Fibroblast of skin of right biceps (primary cell): ENCODE measurements at places on chromosomes 3 and 15.

GRCh38 chr3:13879946-13880810 lies at the start of gene WNT7A:
TSS of gene WNT7A (minus strand) at chr3:13880071. CDS start at chr3:13879816, 255 bp downstream.
- DNase-seq, result no peak

- DNase-seq, result no peak
Observed at GRCh38 chr3:13115576-13115910, 42.3 kb upstream of the IQSEC1 start.

GRCh38 chr3:59759298-59760031 lies 709.6 kb upstream of the CFAP20DC start:
- no peak for DNase-seq

- DNase-seq, result no peak
Observed at GRCh38 chr3:183692436-183692835, 5.2 kb upstream of the YEATS2 start.

DNA sequence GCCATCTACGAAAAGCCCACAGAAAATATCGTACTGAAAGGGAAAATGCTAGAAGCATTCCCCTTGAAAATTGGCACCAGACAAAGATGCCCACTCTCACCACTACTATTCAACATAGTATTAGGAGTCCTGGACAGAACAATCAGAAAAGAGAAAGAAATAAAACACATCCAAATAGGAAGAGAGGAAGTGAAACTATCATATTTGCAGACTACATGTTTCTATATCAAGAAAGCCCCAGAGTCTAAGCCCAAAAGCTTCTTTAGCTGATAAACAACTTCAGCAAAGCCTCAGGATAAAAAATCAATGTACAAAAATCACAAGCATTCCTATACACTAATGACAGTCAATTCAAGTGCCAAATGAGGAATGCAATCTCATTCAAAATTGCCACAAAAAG lies 15.6 kb downstream of the OR5K3 start:
- DNase-seq, result no peak

GRCh38 chr3:171932153-171932611 lies 89.0 kb downstream of the TMEM212 start:
- DNase-seq, result no peak

DNA sequence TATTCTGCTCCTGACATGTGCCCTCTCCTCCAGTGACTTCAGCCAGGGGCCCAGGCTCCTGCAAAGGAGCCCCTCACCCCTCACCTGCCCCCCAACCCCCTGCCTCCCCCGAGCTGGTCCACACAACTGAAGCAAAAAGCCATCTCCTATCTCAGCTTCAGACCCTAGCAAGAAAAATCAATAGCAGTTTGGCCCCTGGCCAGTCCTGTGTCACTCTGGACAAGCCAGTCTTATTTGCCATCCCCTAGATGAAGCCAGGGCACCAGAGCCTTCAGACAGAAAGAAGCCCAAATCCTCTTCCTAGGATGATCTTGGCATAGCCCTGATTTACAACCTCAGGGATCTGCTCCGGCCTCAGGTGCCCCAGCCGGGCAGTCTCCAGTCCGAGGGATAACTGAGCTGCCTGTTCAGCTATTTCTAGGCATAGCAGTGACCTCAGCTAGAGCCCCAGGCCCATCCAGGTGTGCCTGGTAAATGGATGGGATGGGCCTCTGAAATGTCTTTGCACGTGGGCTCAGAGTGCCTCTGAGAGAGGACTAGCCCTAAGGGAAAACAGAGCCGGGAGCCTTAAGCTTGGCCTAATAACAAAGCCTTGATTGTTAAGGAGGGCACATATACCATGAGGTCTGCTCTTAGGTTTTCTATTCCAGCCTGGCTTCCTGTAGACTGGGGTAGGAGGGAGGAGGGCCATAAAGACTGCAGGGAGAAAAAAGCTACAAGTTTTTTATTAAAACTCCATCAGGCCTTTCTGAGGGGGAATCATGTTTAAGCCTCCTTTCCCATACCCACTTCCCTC lies 242.0 kb downstream of the SHQ1 start:
- no peak for DNase-seq

DNA sequence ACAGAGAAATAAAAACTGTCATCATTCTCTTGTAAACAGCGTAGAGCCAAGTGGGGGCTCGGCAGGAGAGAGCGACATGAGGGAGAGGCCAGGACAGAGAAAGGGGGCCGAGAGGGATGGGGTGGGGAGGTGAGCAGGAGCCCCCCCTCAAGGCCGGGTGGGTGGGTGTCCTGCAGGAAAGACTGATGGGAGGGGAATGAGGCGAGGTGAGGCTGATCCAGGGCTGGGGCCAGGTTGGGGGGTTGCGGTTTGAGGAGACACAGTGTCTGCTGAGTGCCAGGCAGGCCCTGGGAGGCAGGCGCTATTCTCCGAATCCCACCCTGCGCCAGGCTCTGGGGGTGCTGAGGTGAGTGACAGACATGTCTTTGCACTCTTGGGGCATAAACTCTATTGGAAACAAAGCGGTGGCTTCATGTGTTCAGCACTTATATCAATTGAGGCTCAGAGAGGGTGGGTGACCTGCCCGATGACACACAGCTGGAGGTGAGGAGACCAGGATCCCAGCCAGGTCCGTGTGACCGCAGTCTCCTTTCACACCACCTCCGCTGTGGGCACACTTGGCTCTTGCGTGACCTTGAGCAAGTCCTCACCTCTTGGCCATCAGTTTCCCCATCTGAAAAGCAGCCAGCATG lies 19.6 kb upstream of the CSPG4 start:
- DNase-seq, result no peak

DNA sequence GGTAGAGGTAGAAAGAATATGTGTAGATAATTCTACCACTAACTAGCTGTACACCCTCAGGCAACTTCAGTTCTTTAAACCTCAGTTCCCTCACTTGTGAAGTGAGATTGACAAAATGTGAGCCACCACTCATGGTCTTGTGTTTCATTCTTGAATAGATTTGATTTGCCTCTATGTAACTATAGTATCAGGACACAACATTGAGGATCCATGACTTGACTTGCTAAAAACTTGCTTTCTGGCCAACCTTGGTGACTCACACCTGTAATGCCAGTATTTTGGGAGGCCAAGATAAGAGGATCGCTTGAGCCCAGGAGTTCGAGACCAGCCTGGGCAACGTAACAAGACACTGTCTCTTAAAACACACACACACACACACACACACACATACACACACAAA lies 115.8 kb upstream of the FLNB start:
- DNase-seq, result peak; percentile 42

- no peak for DNase-seq
Observed at GRCh38 chr15:30041868-30042267, 40.9 kb upstream of the GOLGA8J start.

GRCh38 chr3:129942296-129942695 lies 32.2 kb upstream of the TRH start:
- peak; percentile 44 for DNase-seq

GRCh38 chr3:52523386-52524257 lies 10.0 kb downstream of the NT5DC2 start:
- no peak for DNase-seq

- DNase-seq, result no peak
Observed at GRCh38 chr3:146159616-146160320, 1.2 kb downstream of the PLOD2 start.

DNA sequence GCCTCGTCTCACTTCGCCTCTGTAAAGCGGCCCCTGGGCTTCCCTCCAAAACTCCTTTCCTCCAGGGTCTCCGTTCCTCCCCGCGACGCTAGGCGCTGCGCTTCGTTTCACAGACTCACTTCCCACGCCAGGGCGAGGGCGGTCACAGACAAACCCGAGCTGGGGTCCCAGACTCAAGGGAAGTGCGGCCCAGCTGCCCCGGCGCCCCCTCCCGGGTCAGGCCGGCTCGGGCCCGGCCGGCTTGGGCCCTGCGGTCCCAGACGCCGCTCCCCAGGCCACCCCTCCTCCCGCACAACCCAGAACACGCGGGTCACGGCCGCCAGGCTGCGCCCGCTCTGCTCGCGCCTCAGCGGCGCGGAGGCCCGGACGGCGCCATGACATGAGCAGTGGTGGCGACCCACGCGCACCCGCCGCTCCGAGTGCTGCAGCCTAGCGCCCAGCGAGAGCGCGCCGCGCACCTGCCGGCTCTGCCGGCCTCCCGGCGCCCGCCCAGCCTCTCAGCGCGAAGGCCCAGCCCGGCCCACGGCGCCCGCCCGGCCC lies 547 bp downstream of the NUP210 start:
- DNase-seq, result no peak

- DNase-seq, result peak; percentile 51
Observed at GRCh38 chr3:65848024-65848423, 190.7 kb downstream of the MAGI1 start.

- peak; percentile 98 for DNase-seq
Observed at GRCh38 chr15:94029495-94029894, 201.9 kb upstream of the MCTP2 start.

- peak; percentile 95 for DNase-seq
Observed at GRCh38 chr3:186414735-186415419, 52.8 kb upstream of the DGKG start.

- no peak for DNase-seq
Observed at GRCh38 chr3:22632536-22632935, 570.6 kb upstream of the UBE2E2 start.

GRCh38 chr3:150840802-150841515 lies 64.3 kb downstream of the MINDY4B start:
- no peak for DNase-seq

DNA sequence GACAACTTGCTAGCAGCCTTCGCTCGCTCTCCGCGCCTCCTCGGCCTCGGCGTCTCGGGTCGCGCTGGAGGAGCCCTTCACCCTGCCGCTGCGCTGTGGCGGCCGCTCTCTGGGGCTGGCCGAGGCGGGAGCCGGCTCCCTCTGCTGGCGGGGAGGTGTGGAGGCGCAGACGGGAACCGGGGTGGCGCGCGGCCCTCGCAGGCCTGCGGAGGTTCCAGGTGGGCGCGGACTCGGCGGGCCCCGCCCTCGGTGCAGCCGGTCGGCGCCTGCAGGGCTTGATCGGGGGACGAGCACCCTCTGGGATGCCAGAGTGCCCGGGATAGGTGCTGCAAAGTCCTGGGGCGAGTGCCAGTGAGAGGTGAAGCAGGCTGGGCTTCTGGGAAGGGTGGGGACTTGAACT lies 989.9 kb downstream of the ROBO2 start:
- DNase-seq, result no peak

DNA sequence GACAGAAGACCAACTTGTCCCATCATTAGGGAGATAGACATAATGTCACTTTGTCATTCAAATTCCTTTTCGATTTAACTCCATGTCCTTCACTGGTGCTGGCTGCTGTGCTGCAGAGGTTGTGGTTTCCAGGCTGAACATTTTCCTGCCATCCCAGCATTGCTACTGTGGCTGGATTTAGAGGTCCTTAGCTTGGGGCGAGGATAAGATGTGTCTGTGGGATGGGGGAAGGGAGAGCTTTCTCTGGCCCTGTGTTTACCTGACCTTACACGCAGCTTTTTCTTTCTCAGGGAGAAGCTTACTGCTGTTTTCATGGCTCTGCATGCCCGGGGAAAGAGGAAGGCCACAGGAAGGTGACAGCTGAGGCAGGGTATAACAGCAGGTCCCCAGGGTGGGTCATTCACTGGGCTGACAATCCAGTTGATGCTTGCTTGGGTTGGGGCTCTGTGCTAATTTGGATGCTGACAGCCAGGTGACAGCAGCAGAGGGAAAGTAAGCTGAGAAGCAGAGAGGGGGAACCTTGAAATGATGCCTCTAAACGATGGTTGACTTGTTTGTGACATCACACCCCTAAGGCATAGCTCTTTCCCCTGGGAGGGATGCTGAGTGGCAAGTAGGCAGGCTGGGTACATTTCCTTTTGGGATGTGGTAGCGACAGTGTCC lies 326.9 kb upstream of the CTNNB1 start:
- DNase-seq, result no peak

GRCh38 chr3:177835008-177835407 lies 637.7 kb upstream of the TBL1XR1 start:
- DNase-seq, result peak; percentile 98

DNA sequence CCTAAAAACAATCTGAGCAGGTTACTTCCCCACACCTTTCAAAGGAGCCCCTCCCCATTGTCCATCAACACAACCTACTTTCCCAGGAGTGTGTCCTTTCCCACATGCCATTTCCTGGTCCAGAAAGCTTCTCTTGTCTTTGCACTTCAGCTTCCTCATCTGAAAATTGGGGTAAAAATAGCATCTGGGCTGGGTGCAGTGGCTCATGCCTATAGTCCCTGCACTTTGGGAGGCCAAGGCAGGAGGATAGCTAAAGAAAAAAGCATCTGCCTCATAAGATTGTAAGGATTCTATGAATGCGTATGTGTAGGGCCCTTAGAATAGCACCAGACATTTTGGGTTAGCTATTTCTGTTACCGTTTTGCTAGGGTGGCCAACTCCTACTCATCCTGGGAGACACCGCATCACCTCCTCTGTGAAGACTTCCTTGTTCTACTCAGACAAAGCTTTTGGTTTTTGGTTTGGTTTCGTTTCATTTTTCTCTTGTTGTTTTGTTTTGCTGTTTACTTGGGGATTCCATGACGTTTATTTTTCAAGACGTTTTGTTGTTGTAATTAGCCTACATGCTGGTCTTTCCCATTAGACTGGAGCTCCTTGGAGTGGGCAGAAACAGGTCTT lies 224.4 kb upstream of the TLE3 start:
- no peak for DNase-seq

DNA sequence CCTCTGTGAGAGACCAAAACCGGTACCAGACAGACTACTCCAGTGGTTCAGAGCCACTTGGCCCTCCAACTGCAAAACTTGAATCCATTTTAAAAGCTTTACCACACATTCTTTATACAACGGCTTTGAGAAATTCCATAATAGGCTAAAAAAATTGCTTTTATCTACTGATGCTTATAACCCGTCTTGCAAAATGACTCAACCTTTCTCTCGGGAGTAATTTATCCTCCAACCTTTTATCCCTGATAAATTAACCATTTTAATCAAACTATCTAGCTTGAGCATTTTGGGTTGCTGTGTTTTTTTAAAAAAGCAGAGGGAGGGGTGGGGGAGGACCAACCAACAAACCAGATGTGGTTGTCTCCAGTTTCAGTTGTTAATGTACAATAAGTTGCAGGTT lies 275.7 kb upstream of the LRTM1 start:
- DNase-seq, result peak; percentile 51

- DNase-seq, result peak; percentile 62
Observed at GRCh38 chr3:11803977-11804892, 42.5 kb downstream of the TAMM41 start.

DNA sequence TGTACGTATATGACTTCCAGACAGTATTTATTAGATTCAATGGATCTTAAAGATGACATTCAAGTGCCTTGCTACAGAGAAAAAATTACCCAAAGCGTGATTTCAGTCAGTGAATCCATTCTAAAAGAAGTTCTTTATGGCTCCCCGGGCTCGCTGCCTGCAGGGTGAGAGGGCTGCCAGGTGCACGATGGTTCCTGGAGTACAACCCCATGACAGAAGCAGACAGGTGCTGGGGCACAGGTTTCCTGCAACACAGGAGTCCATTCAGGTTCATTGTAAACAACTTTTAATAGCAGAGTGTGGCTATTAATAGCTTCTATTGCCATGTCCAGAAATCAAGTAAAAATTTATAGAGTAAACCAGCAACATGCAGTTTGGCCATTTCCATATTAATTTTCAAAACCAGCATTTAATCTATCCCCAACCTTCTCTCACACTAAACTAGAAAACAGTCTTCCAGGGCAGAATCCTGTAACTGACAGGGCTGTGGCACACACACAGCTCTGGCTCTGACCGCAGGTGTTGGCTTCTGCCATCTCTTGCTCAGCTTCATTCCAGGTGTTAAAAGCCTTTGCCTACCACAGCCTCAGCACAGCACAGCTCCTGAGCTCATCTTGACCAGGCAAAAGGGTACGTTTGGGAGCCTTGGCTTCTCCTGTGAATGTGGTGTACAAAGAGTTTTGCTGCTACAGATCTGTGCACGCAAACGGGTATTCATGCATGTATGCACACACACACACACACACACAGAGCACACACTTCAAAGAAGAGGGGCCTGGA lies 185.9 kb downstream of the MEX3B start:
- DNase-seq, result no peak

GRCh38 chr15:44308415-44308814 lies 19.9 kb downstream of the GOLM2 start:
- DNase-seq, result no peak

- DNase-seq, result no peak
Observed at GRCh38 chr3:96294143-96294542, 520.3 kb upstream of the EPHA6 start.
